Left ventricle myocardium inferior (tissue), 1 donor: ENCODE measurements at places on chromosomes 12 and 14.

DNA sequence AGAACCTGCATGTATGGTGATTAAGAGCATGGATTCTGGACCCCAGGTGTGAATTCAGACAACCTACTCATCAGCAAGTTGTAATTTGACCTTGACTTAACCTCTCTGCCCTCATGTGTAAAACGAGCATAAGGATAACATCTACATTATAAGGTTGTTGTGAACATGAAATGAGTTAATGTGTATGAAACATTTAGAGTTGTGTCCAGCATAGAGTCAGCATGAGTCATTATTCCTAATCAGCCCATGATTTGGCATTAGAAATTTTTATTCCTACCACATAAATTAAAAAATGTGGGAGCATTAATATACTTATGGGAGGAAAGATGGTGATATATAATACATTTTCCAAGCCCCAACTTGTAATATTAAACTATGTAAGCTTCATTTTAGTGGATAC lies 95.9 kb upstream of the DDHD1 start:
- H3K27me3 ChIP-seq = no peaks in the 10 kb centered on the region
- no peaks in the 10 kb centered on the region for H3K36me3 ChIP-seq
- peaks cover 8% of the 10 kb centered on the region for H3K4me1 ChIP-seq
- H3K4me3 ChIP-seq = no peak overlapping the region
- no peak for DNase-seq
- no peak overlapping the region for H3K27ac ChIP-seq

GRCh38 chr12:907413-908185 lies 41.9 kb downstream of the RAD52 start:
- H3K27me3 ChIP-seq = no peaks in the 10 kb centered on the region
- peaks cover 49% of the 10 kb centered on the region for H3K4me1 ChIP-seq
- H3K27ac ChIP-seq = no peak overlapping the region
- H3K4me3 ChIP-seq = no peak overlapping the region
- H3K36me3 ChIP-seq = peaks cover 84% of the 10 kb centered on the region
- no peak for DNase-seq

- H3K27ac ChIP-seq = no peak overlapping the region
- peaks cover 19% of the 10 kb centered on the region for H3K4me1 ChIP-seq
Measured at GRCh38 chr12:75648856-75649255, 137.4 kb upstream of the KRR1 start.

GRCh38 chr12:68222326-68222725 lies 3.3 kb downstream of the IL26 start:
- no peak overlapping the region for H3K4me3 ChIP-seq
- H3K27ac ChIP-seq = no peak overlapping the region
- peaks cover 10% of the 10 kb centered on the region for H3K4me1 ChIP-seq
- no peaks in the 10 kb centered on the region for H3K36me3 ChIP-seq
- peaks cover 13% of the 10 kb centered on the region for H3K27me3 ChIP-seq
- DNase-seq = no peak

DNA sequence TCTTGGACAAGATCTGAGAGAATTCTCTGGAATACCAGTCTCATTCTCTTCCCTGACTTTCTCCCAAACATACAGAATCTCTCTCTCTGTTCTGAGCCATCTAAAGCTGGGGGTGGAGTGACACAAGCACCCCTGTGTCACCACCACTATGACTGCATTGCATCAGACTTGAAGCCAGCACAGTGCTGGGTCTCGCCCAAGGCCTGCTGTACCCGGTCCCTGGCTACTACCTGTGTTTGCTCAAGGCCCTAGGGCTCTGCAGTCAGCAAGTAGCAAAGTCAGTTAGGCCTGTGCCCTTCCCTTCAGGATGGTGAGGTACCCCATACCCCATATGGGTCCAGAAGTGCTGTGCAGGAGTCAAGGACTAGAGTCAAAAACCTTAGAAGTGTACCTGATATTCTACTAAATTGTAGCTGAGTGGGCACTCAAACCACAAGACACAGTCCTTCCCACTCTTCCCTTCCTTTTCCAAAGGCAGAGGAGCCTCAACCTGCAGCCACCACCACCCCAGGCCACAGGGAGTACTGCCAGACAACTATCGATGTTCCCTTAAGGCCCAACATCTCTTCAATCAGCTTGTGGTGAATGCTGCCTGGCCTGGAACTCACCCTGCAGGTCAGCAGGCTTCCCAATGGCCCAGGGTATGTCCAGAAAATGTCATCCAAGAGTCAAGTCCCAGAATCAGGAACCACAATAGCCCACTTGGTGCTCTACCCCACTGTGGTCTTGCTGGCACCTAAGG lies 21.2 kb upstream of the RDH16 start:
- H3K27ac ChIP-seq = no peak overlapping the region
- H3K27me3 ChIP-seq = no peaks in the 10 kb centered on the region
- DNase-seq = no peak
- no peaks in the 10 kb centered on the region for H3K36me3 ChIP-seq

GRCh38 chr14:95935228-95935822 lies 58.7 kb downstream of the TUNAR start:
- no peak overlapping the region for H3K27ac ChIP-seq
- DNase-seq = no peak
- no peaks in the 10 kb centered on the region for H3K4me1 ChIP-seq
- no peak overlapping the region for H3K4me3 ChIP-seq
- no peaks in the 10 kb centered on the region for H3K36me3 ChIP-seq
- H3K27me3 ChIP-seq = peaks cover 49% of the 10 kb centered on the region

DNA sequence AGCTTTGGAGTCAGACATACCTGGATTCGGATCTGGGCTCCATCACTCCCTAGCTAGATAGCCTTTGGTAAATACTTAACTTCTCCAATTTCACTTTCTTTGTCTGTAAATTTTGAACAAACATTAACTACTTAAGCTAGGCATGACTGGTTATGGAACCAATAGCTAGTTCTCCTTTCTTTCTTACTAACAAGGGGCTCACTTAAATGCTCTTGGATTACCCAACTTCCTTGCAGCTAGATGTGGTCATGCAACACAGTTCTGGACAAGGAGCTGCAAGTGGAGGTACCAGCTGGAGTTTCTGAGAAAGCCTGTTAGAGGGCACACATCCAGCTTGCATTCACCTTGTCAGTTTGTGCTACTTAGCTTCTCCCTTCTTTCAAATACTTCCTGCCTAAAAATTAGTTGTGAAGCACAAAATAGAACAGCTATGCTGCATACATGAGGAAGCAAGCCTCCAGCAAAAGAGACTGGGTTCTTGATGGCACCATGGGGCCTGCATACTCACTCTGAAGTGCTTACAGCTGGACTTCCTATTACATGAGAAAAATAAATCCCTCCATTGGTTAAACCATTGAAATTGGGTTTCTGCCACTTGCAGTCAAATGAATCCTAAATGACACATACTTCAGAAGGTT lies 210.1 kb upstream of the EEA1 start:
- H3K27ac ChIP-seq = no peak overlapping the region
- DNase-seq = no peak
- H3K27me3 ChIP-seq = no peaks in the 10 kb centered on the region
- H3K4me1 ChIP-seq = peaks cover 38% of the 10 kb centered on the region
- H3K4me3 ChIP-seq = no peak overlapping the region
- no peaks in the 10 kb centered on the region for H3K36me3 ChIP-seq

DNA sequence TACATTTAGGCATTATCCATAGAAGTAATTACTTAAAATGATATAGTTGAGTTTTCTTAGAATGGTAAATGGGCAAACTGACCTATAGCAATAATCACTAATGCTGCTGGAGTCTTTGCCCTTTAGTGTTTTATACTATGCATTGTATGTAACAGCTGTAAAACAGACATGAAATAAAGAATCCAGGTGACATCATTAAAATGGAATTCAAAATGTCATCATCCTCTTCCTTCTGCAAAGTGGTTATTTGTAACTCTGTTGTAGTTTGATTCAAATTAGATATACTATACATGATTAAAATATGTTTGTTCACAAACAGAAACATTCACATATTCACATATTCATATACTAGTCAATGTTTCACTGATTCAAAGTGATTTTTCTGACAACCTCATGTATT lies 598.8 kb downstream of the SLC16A7 start:
- H3K27ac ChIP-seq = no peak overlapping the region
- no peak for DNase-seq

- H3K27ac ChIP-seq = no peak overlapping the region
- no peaks in the 10 kb centered on the region for H3K27me3 ChIP-seq
- DNase-seq = no peak
- no peak overlapping the region for H3K4me3 ChIP-seq
- H3K4me1 ChIP-seq = peaks cover 9% of the 10 kb centered on the region
Measured at GRCh38 chr14:64249363-64249762, 44.8 kb downstream of the ESR2 start.

GRCh38 chr14:91685600-91685999 lies 46.3 kb downstream of the CATSPERB start:
- no peak for DNase-seq
- no peaks in the 10 kb centered on the region for H3K36me3 ChIP-seq
- no peak overlapping the region for H3K4me3 ChIP-seq
- H3K27ac ChIP-seq = no peak overlapping the region
- H3K27me3 ChIP-seq = peaks cover 6% of the 10 kb centered on the region

GRCh38 chr14:36658123-36659009 lies 3.3 kb upstream of the PAX9 start:
- H3K4me3 ChIP-seq = peak overlapping the region; percentile 34
- DNase-seq = no peak
- no peak overlapping the region for H3K27ac ChIP-seq
- no peaks in the 10 kb centered on the region for H3K36me3 ChIP-seq
- H3K4me1 ChIP-seq = peaks cover 83% of the 10 kb centered on the region
